ENCODE measurements at places on chromosomes 1 and 21. TPM values are rescaled to one million over a fixed set of nuclear protein-coding genes. Genes with fewer than 3 reads are reported as not detected.

GRCh38 chr1:3430406-3430805 lies 24.1 kb upstream of the ARHGEF16 start:
- DNase-seq: no peak

DNA sequence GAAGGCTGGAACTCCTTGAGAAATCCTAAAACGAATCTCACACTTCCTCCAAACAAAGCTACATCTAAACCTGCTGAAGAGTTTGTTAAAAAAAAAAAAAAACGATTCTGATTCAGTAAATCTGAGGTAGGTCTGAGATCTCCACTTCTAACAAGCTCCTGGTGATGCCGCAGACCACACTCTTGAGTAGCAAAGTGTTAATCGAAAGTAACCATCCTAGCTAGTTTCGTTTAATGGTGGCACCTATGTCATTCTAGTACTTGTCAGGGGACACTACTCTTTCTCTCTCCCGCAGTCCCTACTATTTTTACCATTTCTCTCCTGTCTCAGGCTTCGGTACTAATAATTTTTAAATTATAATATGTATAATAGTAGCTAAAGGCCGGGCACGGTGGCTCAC lies 2.1 kb downstream of the CLCC1 start:
- DNase-seq: no peak

GRCh38 chr1:54584575-54584974 lies 36.5 kb downstream of the ACOT11 start:
- no peak for DNase-seq

GRCh38 chr1:180041582-180041981 lies 87.0 kb downstream of the CEP350 start:
- DNase-seq: no peak

Gene IL19
- total RNA-seq: not detected

Measured in MG63 (cell line).